ENCODE measurements at places on chromosomes 4 and X.

DNA sequence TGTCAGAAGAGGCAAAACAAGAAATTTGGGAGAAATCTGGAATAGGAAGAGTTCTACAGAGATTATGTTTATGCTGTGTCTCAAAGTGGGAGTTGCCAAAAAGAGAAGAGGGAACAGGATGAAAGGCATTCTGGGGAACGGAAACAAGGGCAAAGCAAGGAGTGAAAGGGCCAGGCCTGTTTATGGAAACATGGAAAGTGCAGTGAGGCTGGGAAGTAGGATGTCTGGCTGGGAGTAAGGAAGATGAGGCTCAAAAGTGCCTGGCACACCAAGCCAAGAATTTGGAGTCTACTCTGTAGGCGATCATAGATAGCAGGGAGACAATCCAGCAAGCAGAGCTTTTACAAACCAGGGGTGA, 1.8 kb upstream of the CUL4B start:
- no peak for DNase-seq

DNA sequence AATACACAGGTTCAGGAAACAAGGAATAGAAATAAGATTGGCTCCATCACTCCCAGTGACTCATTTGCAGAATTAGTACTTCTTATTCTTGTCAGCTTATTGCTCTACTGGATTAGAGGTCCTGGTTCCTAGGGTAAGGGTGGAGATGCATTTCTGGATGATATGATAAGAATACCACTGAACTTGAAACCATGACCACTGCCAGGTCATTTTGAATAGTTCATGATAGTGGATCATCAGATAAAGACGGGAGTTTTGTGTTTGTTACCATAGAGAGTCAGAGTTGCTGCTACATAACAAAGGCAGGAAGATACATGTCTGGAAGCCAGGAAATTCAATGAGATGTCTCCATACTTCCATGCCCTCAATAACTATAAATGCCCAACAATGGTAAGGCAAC, 109.2 kb upstream of the FAT1 start:
- no peak for DNase-seq

DNA sequence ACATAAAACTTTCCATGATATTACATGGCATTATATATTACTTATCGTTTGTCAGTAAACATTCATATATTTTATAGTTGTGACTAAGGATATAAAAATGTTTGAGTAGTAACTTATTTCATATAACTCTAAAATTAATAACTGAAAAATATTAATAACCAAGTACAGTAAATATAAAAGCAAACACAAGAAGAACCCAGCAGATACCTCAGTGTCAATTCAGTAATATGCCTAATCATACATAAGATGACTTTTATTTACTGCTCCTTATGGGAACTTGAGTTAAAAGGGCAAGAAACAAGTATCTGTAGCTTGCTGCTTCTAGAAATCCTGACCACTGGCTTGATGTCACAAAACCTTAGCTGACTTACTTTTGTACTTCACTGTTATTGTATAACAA, 28.4 kb upstream of the MAPK10 start:
- DNase-seq: no peak

- no peak for DNase-seq
Measured at GRCh38 chrX:129599996-129600395, 54.8 kb downstream of the APLN start.

- no peak for DNase-seq
Measured at GRCh38 chr4:18846313-18846712, 824.8 kb upstream of the LCORL start.
